ENCODE measurements at places on chromosomes 7 and 10.

DNA sequence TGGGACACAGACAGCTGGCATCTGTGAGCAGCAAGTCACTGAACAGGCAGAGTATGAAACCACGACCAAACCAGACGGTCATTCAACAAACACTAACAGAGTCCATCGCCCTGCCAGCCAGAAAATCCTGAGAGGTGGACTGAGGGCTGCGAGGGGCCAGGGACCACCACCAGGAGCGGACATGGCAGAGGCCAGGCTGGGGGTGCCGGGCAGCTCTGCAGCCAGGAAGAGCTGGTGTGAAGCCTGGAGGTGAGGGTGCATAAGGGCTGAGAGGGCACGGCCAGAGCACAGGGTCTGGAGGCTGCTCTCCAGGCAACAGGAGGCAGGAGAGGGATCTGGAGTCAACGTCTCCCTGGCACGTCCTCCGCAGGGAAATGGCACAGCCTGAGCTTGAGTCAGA, 15.5 kb downstream of the MAD1L1 start:
- no peak for DNase-seq

- no peak for DNase-seq
Measured at GRCh38 chr7:73437091-73437490, 3.5 kb downstream of the FZD9 start.

DNA sequence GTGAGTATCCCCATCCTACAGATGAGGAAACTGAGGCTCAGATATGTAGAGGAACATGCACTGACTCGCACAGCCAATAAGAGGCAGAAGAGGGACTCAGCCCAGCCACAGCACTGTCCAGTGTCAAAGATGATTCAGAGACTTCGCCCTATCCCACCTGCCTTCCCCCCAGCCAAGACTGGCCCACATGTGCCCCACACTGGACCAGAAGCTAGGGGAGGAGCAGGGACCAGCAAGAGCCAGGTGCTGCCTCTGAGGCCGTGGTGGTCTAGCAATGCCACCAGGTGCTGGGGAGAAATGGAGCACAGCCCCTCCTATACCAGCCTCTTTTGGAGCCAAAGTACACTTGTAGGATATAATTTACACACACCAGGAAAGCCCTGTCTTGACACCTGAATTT, 22.3 kb downstream of the GRID1 start:
- DNase-seq: no peak

- DNase-seq: no peak
Measured at GRCh38 chr10:27685681-27686080, 59.9 kb downstream of the MKX start.

DNA sequence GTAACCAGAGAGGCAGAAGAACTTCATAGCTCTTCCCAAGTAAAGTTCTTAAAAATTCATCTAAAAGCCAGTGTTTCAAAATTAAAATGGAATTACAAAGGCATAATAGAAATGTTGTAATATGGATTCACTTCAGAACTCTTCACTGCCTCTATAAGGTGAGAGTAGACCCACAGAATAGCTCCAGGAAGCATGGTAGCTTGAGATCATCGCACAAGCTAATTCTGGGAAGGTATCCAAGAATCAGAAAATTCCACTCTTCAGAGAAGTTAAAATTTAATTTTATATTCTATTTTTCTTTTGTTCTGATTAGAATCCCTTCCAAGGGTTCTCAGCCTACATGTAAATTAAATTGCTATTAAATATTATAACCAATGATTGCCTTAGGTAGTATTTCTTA, 1.5 kb upstream of the DHX32 start:
- DNase-seq: no peak

- DNase-seq: no peak
Measured at GRCh38 chr7:96996111-96996957, 9.0 kb upstream of the DLX6 start.

DNA sequence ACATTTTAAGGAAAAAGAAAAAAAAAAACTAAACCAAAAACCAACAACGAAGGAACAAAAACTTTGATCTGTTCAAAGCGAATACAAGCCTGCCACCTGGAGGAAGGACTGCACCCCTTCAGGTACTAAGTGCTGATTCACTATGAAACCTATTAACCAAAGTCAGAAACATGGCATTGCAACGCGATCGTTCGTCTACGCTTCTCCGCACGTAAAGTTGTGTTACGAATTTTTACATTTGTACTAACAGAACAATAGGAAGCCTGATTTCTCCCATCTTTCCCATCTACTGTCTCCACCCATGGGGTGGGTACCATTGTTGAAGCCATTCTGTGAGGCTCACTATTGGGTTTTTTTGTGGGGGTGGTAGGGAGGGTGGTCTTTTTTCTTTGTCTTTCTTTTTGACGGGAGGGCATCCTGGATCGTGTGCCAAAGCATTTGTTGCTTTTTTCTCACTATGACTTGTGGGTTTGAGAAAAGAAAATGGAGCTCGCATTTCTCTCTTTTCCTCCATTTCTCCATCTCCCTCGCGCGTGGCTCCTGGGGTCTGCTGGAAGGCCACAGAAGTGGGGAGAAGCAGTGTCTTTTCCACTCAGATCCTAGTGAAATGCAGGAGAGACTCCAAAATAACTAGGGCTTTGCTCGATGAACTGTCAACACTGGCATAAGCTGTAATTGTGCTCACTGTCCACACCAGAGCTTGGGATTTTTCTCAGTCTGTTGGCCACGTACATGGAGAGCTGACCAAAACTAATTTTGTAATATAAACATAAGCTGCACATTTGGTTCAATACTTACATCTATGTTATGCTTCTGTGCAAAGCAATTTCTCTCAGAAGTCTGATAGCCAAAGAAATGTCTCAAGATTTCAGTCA, 100.9 kb upstream of the YAE1 start:
- peak; percentile 9 for DNase-seq

DNA sequence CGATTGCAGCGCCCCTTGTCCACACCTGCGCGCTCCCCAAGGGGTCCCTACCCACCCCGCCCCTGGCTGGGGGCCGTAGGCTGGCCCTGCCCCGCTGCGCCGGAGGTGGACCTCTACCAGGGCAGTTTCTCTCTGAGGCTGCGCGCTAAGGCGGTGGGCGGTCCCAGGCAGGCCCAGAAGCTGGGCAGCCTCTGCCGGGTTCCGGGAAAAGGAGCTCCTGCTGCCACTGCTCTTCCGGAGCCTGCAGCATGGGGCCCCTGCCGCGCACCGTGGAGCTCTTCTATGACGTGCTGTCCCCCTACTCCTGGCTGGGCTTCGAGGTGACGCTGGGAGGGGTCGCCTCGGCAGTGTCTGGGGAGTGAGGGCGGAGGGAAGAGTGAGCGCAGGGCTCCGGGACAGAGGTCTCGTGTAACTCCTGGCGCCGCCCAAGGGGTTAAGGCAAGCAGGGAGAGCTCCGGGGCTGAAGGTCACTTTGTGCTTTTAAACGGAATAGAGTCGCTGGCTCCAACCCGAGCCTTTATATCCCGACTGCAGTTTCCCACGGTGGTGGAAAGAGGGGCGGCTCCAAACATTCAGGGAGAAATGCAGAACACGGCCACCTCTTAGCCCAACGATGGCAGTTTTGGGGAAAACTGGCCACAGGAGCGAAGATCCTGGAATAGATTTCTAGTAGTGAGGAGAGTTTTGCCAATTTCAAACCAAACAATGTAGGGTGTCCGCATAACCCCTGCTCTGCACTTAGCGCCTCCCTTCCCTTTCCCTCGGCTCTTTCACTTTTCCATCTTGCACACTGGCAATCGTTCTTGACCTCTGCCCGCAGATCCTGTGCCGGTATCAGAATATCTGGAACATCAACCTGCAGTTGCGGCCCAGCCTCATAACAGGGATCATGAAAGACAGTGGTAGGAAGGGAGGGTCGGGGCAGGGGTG, at the start of gene GSTK1:
GSTK1 (plus strand) TSS at position 176 of the 930 bp plus-strand sequence; CDS start at position 249, 73 bp downstream.
- peak; percentile 40 for DNase-seq

GRCh38 chr7:133314084-133314483, 61.2 kb downstream of the EXOC4 start:
- no peak for DNase-seq

DNA sequence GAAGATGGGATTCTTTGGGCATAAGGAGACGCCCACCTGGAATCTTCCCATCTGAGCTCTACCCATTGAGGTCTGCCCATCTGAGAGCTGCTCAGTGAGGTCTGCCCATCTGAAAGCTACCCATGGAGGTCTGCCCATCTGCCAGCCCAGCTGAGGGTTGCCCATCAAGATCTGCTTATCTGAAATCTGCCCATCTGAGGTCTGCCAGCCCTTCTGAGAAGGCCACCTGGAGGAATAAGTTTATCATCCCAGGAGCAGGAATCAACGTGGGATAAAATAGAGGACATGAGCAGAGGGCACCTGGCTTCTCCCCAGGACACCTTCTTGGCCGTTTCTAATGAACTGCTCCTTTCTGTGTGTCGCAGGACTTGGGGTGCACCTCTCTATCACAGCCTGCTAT, 35.3 kb upstream of the PDZD8 start:
- peak; percentile 60 for DNase-seq

DNA sequence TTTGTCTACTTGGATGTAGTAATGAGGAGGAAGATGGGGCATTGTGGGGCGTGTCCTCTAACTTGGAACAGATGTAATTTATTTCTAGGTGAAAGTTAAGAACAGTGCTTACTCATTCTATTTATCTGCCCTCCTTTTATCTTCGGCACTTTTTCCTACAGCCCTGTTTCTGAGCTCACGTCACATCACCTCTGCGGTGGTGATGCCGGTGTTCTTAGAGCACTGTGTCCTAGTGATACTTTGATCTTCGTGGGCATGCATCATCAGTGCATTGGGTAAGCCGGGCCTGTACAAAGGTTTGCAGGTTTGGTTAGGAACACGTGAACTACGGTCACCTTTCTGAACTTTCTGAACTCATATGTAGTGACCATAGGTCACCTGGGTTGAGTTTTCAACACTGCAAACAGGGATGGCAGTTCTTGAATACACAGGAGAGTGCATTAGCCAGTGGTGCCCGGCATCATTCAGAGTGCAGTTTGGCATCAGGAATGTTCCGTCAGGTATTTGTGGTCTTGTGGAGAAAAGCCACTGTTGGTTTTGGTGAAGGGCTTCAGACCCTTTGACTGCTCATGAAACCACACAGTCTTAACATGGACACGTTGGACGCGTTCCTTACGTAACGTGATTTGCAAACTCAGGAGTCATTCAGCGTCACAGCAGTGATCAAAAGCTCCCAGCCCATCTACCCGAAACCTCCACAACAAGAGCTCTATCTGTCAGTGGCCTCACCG, 5.6 kb downstream of the POR start:
- DNase-seq: no peak

- no peak for DNase-seq
Measured at GRCh38 chr7:113835367-113835766, 83.4 kb downstream of the PPP1R3A start.

- no peak for DNase-seq
Measured at GRCh38 chr10:6621536-6621935, 41.5 kb upstream of the PRKCQ start.

- DNase-seq: no peak
Measured at GRCh38 chr7:129041142-129042085, 13.5 kb downstream of the TNPO3 start.

DNA sequence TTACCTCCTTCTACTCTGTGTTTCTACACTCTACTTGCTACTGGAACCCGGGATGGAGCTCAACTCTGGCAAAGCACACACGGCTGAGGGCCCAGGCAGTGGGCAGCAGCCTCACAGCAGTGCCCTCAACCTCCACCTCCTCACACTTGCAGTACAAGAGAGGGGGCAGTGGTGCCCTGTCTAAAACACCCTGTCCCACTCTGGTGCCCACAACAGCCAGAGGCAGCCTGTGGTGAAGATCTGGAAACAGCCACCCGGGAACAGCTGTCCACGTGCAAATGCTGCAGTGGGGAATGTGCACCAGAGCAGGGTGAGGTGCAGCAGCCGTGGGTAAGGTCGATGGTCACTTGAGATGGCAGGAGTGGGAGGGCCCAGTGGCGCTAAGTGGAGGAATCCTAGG, 13.7 kb downstream of the MAT1A start:
- no peak for DNase-seq

DNA sequence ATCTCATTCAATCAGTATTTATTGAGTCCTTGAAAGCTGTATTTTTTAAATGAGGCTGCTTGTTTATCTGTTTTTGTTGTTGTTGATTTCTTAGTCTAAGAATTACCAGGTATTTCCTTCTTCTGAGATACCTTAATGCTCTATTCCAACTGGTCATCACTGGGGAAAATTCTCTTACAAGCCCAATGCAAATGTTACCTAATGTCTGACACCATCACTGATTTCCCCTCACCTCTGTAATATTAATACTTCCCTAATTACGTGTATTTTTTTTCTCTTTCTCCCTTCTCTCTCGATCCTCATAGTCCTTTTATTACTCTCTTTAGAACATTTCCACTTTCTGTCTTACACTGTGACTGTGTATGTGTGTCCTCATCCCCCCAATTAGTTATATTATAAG, 13.9 kb downstream of the HDAC9 start:
- DNase-seq: no peak

DNA sequence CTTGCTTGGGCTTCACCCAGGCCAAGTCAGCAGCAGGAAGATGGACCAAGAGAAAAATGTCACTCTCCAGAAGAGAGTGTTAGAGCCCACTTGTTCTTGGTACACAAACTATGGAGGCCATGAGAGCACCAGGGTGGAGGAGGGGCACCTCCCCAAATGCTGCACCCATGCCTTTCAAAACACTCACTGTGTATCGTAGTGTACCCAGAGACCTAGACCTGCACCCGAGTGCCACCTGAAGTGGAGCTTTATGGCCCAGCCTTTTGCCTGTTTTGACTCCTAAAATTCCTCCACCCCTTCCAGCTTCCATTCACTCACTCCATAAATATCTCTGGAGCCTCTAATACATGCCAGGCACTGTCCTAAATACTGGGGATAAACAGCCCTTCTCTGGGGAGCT, 5.0 kb downstream of the SFTPD start:
- no peak for DNase-seq

- DNase-seq: no peak
Measured at GRCh38 chr10:35950226-35950625, 308.1 kb upstream of the FZD8 start.

DNA sequence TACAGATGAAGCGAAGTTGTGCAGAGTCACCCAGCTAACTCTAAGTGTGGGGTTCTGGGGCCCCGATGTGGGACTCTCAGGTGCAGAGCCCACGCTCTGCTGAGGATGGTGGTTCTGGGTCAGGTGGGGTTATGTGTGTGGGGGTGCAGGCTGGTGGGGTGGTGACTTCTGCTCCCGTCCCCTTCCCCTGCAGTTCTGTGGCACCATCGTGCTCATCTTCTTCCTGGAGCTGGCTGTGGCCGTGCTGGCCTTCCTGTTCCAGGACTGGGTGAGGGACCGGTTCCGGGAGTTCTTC, 28.6 kb upstream of the SH2D4B start:
- no peak for DNase-seq
